ENCODE measurements at places on chromosomes 16 and 17.
A peak's percentile ranks its signal among the peaks of the same experiment; 100 is the strongest.

DNA sequence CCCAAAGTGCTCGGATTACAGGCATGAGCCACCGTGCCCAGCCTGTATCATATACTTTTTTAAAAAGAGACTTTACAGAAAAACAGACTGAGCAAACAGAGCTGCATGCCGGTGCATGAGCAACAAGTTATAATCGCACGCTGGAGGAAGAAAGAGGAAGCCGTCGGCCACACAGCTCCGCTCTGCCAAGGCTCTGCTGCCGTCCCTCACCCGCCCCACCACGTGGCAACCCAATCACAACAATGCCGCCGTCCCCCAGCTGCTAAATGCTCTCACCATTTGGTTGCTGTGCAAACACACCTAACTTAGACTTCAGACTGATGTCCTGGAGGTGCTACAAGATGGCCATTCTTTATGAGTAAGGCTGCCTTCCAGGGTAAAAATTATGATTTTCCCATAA is 83.5 kb downstream of the ADCY9 start:
- DNase-seq = no peak

DNA sequence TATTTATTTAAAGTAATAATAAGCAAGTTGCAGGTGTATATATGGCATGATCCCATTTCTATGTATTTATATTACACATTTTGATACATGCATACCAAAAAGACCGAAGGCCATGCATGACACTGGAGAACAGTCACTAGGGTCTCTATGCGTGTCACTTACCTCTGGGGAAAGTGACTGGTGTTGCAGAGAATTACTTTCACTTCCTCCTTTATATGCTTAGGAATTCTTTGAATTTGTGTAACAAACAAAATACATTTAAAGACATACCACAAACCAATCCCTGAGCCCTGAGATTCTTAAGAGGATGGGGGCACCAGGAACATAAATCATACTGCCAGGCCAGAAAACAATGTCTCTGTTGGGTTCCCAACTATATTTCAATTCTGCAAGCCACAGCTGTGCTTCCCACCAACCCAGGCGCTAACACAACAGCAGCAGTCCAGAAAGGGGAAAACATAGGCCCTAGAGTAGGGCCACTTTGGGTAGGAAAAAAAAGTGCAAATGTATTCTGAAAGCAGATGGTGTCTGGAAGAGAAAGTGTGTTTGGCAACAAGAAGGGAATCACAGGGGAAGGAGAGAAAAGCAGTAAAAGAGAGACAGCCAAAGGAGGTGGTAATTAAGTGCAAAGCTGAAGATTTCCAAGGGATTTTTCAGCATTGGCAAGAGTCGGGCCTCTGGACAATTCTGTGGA is 24.5 kb upstream of the HYDIN start:
- DNase-seq = no peak

DNA sequence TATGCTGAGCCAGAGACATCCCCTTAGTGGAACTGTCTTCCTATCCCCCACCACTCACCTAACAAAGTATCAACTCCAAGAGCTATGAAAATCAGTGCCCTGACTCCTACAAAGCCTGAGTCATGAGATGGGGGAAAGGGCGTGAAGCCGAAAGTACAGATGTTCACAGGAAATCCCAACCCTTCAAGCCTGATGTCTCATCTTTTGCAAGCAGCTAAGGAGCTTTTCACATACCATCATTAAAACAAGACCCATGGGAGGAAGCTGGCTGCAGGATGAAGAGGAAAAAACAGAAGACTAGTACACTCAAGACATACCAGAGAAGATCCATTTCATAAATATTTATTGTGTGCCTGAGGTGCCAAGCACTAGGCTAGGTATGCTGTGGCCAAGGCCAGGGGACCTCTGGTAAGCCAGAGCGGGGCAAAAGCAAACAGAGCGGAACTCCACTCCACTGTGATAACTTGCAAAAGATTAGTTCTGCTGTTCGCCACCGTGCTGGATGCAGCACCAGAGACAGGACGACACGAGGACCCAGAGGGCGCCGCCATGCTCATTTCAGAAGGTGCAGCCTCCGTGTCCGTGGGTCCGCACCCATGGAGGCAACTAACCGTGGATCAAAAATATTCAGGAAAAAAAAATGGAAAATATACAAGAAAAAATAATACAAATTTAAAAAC is 4.5 kb upstream of the MNT start:
- DNase-seq = no peak

- no peak for DNase-seq
Observed at GRCh38 chr17:12118617-12119016, 97.9 kb downstream of the MAP2K4 start.

DNA sequence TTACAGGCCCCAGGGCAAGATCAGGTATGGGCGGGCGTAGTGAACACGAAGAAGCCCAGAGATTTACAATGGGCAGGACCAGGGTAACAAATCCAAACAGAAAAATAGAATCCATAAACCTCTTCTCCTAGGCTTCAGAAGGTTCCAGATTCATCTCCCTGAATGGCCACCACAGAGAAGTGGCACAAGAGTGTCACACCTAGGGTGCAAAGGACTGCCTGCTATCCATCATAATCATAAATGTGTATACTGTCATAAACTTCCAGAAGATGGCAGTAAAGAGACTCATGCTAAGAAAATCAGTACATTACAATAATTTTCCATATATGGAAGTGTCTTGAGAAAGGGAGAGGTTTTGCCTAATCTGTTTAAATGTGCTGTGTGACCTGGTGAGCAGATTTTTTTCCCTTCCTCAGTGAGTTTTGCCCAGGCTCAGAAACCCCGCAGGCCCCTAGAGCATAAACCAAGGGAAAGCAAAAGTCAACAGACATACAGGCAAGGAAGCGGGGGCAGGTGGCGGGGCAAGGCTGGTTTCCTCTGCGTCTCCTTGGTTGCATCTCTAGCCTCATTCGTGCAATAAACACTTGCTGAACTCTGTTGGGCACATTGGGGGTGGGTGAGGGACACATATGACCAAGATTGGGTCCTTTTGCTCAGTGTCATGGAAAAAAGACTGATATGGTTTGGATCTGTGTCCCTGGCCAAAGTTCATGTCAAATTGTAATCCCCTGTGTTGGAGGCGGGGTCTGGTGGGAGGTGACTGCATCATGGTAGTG is 92.0 kb upstream of the CDH5 start:
- no peak for DNase-seq

DNA sequence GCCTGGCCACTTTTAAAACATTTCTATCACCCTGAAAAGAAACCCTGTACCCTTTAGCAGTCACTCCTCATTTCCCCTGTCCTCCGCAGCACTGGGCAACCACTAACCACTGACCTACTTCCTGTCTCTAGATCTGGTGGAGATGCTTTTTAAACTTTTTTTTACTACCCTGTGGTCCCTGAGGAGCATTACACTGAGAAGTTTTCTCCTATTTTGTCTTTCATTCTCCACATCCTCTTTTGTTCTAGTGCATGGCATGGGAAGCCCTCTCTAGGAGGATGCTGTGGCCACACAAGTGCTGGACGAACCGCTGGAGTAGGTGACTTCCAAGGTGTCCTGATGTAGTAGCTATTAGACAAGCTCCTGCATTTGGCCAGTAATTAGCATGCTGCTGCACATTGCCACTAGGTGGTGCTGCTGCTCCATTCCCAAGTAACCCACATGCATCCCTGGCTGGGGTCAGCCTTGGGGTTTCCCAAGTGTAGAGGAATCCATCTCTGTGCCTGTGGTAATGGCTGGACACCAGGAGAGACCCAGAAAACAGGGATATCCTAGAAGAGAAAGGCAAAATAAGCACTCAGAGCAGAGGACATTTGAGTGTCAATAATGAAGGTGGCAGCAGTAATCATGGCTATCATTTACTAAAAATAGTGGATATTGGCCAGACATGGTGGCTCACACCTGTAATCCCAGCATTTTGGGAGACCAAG is 143.8 kb upstream of the CRHR1 start:
- peak; percentile 71 for DNase-seq

Measured in stimulated activated CD4-positive, alpha-beta T cell treated with anti-CD3 and anti-CD28 coated beads, Interleukin-2, amount 100 ng/mL, for 48 hours (primary cell).